ENCODE measurements at places on chromosomes 7 and 10.

GRCh38 chr10:61869774-61870525 lies 31.5 kb upstream of the ARID5B start:
- DNase-seq = no peak

DNA sequence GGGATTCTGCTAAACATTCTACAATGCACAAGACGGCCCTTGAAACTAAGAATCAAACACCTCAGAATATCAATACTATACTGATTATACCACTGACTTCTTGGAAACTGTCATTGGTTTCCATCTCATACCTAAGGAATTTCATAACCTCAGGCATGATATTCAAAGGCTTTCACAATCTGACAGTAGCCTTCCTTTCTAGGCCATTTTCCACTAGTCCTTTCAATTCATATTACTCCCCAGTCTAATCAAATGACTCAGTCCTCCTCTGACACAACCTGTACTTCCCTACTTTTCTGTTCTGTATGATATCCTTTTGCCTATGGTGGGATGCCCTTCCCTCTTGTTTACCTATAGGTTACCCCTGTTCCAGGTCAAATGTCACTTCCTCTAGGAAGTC lies 48.3 kb downstream of the CSTF2T start:
- DNase-seq = no peak

- no peak for DNase-seq
Measured at GRCh38 chr10:30029164-30029871, 30.1 kb downstream of the JCAD start.

GRCh38 chr10:3173171-3173878 lies 743 bp upstream of the PITRM1 start:
- DNase-seq = no peak

DNA sequence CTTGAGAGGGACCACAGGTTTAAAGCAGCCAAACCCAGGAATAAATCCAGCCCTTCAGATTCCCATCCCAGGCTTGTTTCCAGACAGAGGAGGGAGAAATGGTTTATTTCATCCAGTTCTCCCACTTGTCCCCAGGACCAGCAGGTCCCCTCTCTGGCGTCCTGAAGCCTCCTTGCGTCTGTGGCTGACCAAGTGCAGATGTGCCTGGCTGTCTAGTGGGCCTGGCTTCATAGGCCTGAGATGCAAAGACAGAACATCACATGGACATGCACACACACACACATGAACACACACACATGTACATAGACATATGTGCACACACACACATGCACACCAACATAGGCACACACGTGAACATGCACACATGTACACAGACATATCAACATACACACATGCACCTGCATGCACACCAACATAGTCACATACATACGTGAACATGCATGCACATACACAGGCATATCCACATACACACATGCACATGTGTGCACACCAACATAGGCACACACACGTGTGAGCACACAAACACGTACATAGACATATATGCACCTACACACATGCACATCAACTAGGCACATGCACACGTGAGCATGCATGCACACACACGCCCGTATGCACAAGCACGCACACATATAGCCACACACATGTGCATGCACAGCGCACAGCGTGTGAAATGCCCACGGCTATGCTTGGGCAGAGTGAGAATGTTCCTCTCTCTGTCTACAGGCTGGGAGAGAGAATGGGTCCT lies 10.7 kb downstream of the FOXL3 start:
- no peak for DNase-seq

DNA sequence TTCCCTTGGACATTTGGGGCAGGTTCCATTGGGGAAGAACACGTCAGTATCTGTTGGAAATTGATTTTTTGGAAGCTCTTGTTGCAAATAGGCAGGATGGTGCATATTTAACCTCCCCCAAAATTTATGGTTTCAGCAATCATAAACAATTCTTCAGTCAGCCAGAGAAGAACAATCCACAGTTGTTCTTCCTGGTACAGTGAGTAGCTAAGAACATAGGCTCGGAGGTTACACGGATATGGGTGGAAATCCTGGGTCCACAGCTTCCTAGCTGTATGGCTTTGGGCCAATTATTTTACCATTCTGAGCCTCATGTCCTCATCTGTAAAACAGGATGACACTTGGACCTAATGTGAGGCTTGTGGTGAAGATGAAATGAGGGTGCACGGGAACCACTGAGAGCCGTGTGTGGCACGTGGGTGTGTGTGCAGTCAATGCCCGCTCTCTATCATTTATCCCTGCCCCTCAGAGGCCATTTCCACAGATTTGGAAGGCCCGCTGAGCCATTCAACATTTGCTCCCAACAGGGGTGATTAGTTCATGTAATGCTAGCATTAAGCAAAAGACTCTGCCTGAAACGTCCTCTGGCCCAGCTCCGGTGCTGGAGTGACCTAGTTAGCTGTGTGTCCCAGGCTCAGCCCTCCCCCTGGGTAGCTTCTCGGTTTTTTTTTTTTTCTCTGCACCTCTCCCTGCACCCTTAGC lies 9.7 kb downstream of the CAMK1D start:
- DNase-seq = peak; percentile 86

DNA sequence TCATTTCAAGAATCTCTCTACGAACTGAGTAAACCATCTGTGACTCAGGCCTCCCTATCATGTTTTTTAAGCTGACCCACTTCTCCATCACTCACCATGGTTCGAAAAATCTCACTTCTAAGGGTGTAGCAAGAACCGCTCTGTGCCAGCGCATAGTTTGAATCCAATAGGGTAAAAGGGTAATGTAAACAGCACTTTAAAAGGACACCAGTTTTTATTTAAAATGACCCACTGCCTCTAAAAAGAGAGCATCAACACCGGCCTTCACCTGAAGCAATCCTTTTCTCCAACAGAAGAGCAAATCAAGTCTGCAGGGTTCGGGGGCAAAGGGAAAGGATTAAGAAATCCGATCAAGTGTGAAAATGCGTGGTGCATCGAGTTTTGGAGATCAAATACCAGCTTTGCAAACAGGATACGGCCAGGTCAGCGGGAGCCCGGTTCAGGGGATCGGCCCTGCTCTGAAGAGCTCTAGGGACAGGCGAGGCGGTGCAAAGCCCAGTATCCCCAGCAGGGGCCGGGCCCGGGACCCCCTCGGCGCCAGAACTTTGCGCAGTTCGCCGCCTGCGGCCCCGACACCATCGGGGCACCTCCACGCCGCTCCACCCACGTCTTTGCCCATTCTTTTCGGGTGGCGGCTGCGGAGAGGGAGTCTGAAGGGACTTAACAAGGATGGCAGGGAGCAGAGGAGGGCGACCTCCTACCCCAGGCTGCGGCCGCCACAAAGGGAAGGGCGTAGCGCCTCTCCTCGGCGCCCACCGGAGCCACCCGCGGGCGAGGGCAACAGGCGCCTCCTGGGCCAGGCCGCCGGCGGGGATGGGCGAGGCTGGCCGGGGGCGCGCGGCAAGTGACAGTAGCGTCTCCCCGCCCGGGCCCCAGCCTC lies 842 bp downstream of the NMT2 start:
- peak; percentile 53 for DNase-seq

DNA sequence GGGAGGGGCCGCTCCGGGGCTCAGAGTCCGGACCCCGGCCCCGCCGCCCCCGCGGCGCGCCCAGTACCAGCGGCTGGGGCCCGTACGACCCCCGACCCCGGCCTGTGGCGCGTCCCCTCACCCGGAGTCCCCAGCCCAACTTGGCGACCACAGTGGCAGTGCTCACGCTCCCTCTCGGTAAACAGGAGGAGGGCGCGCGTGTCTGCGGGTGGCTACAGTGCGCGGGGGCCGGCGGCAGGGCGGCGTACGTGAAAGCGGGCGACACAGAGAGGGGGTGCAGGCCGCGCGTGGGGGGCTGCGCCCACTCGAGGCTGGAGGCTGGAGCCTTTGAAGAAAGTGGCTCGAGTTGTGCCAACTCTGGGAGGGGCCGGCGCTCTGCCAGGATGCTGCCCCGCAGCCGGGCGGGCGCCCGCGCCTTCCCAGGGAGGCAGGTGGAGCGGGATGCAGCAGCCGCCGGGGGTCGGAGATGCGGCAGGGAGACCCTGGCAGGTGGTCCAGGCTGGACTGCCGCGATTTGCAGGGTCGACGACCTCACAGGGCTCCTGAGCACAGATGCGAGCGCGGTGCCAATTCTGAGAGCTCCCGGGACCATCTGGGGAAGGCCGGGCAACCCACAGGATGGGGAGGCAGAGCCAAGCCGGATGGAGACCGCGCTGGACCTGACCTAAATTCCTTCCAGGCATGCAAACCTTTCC lies 655 bp downstream of the PTPRE start:
- peak; percentile 82 for DNase-seq

DNA sequence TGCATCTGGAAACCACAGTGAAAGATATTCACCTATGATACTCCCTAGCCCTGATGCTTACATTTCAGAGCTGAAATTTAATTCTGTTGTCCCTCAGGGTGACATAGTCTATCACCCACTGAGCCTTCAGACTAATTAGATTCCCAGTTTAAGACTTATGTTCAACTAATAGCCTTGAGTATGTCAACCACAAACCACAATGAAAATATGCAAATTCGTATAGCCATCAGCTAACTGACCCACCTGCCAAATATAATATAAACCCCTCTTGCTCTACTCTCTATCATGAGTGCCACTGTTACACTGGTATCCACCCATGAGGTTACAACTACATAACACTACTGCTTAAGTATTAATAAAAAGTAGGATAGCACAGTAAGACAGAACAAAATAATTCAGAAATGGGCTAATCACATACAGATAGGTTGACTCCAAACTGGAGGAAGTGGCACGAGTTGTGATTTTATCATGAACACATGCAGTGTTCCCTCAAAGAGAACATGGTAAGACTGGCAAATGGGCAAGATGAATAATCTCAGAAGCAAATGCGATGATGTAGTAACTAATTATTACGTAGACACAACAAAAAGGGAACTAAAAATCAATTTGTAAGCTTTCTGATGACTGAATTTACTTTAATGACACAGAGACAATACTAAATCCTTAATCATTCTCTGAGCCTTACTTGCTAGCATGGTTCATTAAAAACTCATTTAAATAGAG lies 290.6 kb downstream of the PARD3 start:
- DNase-seq = no peak

DNA sequence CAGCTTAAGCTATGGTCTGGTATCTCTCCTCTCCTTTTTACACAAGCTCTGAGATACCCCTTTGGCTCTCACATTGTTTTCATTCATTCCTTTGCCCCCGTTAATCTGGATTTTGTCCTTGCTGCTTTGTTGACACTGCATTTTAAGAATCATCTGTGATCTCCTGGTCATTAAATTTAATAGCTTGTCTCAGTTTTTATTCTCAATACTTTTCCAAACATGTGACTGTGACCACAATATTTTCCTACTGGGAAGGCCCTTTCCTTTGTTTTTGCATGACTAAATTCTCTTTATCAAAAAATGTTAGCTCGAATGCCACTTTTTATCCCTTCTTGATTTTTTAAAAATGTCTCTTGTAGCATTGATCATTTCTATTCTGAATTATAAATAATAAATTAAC lies 171.2 kb downstream of the SUGCT start:
- DNase-seq = no peak

DNA sequence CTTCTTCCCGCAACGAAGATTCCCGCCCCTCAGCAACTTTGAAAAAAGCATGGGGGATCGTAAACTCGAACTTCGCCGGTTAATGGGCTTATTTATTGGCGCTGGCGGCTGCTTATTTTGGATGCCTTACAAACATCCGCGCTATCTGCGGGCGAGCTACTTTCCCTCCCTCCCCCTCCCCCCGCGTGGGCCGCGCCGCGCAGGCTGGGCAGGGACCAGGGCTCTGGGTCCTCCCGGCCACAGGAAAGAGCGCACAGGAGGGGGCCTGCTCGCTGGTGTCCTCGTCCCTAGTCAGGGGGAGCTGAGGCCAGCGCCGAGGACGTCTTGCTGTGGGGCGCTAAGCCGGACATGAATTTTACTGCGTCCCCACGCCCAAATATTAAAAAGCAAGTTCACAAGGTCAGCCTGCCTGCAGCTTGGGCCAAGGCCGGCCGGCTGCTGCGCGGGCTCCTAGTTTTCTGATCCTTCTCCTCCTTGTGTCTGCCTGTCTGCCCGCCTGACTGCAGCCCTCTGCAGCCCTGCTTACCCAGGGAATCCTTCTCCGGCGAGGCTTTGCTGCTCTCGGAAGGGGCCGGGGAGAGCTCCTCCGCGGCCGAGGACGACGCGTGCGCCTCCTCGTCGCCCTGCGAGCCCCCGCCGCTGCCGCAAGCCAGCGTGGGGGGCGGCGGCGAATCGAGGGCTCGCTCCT lies 1.2 kb downstream of the HOXA10 start:
- DNase-seq = peak; percentile 27

- no peak for DNase-seq
Measured at GRCh38 chr7:158362001-158362400, 225.6 kb downstream of the PTPRN2 start.

DNA sequence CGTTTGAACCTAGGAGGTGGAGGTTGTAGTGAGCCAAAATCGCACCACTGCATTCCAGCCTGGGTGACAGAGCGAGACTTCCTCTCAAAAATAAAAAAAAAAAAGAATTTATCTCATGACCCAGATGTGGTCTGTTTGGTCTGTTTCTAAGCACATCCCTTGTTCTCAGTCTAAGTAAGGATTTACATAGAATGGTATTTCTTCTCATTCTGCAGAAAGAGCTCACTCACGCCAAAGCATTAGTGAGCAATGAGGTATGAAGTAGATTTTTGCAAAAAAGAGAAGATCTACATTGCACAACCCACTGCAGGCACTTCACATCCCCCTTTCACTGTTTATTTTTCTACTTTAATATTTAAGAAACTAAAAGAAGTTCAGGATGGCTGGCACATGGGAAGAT lies 76.5 kb upstream of the FGL2 start:
- DNase-seq = no peak

- no peak for DNase-seq
Measured at GRCh38 chr7:148505645-148506375, 84.8 kb upstream of the C7orf33 start.

DNA sequence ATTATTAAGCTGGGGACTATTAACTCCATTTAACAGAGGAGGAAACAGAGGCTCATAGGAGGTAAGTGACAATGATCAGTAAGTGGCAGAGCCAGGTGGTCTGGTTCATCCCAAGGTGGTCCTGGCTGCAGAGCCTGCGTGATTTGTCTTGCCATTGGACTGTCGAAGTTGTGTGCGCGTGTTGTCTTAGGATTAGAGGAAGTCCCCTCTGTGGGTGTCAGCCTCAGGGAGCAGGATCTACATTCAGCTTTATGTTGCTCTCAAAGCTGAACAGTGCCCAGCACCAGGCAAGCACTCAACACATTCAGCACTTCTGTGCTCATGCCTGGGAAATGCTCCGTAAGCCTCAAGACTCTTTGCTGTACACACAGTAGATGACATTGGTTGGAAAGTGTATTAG lies 139.5 kb downstream of the HERPUD2 start:
- DNase-seq = no peak

GRCh38 chr10:64219271-64220025 lies 698.2 kb downstream of the REEP3 start:
- no peak for DNase-seq

DNA sequence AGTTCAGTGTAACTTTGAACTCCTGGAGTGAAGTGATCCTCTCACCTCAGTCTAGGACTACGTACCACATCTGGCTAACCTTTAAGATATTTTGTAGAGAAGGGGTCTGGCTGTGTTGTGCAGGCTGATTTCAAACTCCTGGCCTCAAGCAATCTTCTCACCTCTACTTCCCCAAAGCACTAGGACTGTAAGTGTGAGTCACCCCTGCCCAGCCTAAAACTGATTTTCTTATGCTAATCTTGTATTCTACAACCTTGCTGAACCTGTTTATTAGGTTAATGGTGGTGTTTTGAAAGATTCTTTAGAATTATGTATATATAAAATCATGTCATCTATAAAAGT lies 58.0 kb downstream of the LCOR start:
- no peak for DNase-seq

- no peak for DNase-seq
Measured at GRCh38 chr7:132533916-132534315, 42.4 kb downstream of the PLXNA4 start.

- no peak for DNase-seq
Measured at GRCh38 chr7:66150471-66150870, 35.8 kb downstream of the CRCP start.

- DNase-seq = no peak
Measured at GRCh38 chr10:59793919-59794318, 40.7 kb upstream of the MRLN start.
